ENCODE measurements at places on chromosomes 1 and 21. TPM values are rescaled to one million over a fixed set of nuclear protein-coding genes. Genes with fewer than 3 reads are reported as not detected.
A peak's percentile ranks its signal among the peaks of the same experiment; 100 is the strongest.

The ALDH9A1 gene
- 165 TPM for total RNA-seq

The IL19 gene
- not detected for total RNA-seq

The INSRR gene
- 0.33 TPM for total RNA-seq

The GPR37L1 gene
- not detected for total RNA-seq

The TCHH gene
- 0.15 TPM for total RNA-seq

DNA sequence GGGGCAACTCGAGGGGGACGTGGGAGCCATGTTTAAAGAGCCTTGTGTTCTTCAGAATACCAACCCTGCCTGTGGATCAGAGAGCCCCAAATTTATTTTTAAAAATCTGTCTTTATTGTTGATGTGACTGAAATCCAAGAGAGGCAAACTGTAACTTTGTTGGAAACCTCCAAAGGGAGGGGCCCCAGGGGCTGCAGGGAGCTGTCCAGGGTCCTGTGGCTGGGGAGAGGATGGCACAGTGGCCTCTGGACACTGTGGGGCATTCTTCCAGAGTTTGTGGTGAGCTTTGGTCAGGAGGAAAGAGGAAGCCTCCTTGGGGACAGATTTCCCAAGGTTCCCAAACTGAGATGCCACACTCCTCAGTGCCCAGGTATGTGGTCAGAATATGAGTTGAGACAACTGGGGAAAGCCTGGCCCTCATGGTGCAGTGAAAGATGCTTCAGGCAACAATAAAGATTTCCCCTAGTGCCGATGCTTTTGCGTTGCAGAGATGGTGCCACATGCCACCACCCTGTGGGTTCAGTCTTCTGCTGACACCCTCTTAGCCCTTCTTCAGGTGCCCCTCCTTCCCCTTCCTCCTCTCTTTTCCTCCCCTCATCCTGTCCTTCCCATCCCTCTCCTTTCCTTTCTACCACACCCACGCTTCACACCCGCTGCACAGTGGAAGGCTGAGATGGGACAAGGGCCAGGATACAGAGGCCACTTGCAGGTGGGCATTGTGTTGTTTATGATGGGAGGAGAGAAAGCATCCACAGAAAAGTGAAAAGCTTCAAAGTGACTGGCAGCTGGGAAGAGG, 122.1 kb downstream of the UCK2 start:
- H3K4me3 ChIP-seq, result no peak overlapping the region
- H3K36me3 ChIP-seq, result no peaks in the 10 kb centered on the region
- no peak for DNase-seq
- no peak overlapping the region for H3K27ac ChIP-seq
- H3K4me1 ChIP-seq, result no peaks in the 10 kb centered on the region
- H3K27me3 ChIP-seq, result no peaks in the 10 kb centered on the region

GRCh38 chr1:18917071-18917799, 14.9 kb upstream of the ALDH4A1 start:
- no peaks in the 10 kb centered on the region for H3K27me3 ChIP-seq
- H3K4me3 ChIP-seq, result no peak overlapping the region
- H3K4me1 ChIP-seq, result peaks cover 9% of the 10 kb centered on the region
- H3K27ac ChIP-seq, result peak overlapping the region; percentile 12
- no peak for DNase-seq

DNA sequence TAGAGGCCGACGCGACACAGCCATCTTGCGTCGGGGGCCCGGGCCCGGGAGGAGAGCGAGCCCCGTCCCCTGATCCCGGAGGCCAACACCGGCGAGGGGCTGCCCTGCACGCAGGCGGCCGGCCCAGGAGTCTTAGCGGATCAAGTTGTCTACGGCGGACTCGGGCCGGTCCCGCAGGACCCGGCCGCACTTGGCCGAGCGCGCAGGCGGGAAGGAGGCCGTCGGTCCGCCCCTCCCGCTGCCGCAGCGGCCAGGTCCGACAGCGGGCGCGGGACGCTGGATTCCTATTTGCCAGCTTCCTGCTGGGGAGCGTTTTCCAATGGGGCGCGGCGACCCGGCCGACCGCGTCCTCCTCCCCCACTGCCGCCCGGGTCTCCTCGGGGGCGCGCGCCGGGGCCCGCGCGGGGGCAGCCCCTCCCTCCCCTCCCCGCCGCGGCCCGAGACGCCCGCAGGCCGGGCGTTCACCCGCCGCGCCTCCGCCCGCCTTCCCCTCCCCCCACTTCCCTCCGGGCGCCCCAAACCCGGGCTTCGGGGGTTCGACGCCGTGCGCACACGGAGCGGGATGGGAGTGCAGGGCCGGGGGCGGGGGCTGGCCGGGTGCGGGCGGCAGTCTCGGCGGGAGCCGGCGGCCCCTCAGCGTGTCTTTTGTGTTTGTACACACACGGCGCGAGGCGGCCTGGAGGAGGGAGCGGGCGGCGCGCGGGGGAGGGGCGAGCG, 517 bp upstream of the H3-3A start:
- no peaks in the 10 kb centered on the region for H3K27me3 ChIP-seq
- no peaks in the 10 kb centered on the region for H3K36me3 ChIP-seq
- DNase-seq, result peak; percentile 69
- peak overlapping the region; percentile 98 for H3K27ac ChIP-seq

DNA sequence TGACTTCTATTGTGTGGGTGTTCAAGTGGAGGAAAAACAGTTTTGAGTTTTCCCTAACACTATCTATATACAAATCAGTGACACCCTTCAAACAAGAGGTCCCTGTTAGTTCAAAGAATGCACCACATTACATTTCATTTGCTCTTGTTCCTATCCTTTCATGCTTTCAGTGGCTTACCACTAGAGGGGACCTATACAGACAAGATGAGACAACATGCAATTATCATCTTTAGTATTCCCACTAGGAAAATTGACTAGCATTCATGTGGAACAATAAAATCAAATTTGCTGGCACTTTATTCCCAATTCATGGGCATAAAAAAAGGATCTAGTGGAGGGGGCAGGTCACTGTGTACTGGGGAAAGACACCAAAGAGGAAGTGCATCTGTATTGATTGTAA, 13.3 kb upstream of the SIPA1L2 start:
- no peak overlapping the region for H3K4me3 ChIP-seq
- no peak for DNase-seq
- H3K4me1 ChIP-seq, result no peaks in the 10 kb centered on the region
- no peaks in the 10 kb centered on the region for H3K27me3 ChIP-seq

GRCh38 chr1:35490250-35490649, 67.0 kb downstream of the KIAA0319L start:
- H3K36me3 ChIP-seq, result no peaks in the 10 kb centered on the region
- DNase-seq, result no peak
- no peak overlapping the region for H3K27ac ChIP-seq

DNA sequence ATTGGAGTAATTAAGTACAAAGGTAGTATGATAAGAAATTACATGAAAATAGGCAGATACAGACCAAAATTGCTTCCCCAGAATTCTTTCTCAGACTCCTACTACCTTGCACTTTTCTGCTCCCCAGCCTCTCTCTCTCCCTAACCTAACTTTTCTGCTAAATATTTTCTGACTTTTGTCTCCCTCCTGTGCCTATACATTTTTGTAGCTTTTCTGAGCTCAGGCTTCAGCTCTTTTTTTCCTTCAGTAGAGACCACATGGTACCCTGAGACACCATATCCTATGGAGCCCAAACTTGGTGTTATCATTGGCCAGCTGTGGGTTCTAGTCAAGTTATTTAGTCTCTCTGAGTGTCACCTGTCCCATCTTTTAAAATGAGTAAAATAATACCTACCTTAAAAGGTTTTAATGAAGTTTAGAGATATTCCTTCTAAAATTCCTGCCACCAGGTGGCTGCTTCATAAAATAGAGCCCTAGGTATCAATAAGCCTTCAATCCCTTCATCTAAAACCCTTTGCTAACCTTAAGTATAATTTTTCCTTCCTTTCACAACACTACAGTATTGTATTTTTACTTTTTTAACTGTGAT, 237.6 kb upstream of the DUSP10 start:
- no peak overlapping the region for H3K27ac ChIP-seq
- no peak for DNase-seq
- H3K36me3 ChIP-seq, result no peaks in the 10 kb centered on the region

DNA sequence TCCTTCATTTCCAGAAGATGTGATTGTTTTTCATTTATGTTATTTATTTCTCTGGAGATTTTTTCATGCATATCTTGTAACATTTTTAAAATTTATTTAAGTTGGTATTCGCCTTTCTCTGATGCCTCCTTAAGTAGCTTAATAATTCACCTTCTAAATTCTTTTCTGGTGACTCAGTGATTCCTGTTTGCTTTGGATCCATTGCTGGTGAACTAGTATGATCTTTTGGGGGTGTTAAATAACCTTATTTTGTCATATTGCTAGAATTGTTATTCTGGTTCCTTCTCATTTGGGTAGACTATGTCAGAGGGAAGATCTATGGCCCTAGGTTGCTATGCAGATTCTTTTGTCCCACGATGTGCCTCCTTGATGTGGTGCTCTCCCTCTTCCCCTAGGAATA, 1347.2 kb upstream of the B3GALT2 start:
- no peaks in the 10 kb centered on the region for H3K36me3 ChIP-seq
- no peaks in the 10 kb centered on the region for H3K4me1 ChIP-seq
- no peak for DNase-seq
- no peak overlapping the region for H3K4me3 ChIP-seq
- no peaks in the 10 kb centered on the region for H3K27me3 ChIP-seq

DNA sequence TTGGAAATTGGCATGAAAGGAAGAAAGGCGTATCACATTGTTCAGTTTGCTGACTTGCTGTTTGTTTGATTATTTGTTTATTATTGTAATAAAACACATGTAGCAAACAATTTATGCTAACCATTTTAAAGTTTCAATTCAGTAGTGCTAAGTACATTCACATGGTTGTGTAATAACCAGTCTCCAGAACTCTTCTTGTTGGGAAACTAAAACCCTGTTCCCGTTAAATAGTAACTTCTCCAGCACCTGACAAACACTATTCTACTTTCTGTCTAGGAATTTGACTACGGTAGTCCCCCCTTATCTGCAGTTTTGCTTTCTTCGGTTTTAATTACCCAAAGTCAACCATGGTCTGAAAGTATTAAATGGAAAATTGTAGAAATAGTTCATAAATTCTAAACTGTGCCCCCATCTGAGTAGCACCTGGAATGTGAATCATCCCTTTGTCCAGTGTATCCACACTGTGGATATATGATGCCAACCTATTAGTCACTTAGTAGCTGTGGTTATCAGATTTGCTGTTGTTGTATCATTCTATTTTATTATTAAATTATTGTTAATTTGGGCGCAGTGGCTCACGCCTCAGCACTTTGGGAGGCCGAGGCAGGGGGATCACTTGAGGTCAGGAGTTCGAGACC, 5.5 kb downstream of the MORC3 start:
- no peaks in the 10 kb centered on the region for H3K4me1 ChIP-seq
- H3K27me3 ChIP-seq, result no peaks in the 10 kb centered on the region
- no peaks in the 10 kb centered on the region for H3K36me3 ChIP-seq
- no peak overlapping the region for H3K4me3 ChIP-seq
- H3K27ac ChIP-seq, result no peak overlapping the region
- no peak for DNase-seq

DNA sequence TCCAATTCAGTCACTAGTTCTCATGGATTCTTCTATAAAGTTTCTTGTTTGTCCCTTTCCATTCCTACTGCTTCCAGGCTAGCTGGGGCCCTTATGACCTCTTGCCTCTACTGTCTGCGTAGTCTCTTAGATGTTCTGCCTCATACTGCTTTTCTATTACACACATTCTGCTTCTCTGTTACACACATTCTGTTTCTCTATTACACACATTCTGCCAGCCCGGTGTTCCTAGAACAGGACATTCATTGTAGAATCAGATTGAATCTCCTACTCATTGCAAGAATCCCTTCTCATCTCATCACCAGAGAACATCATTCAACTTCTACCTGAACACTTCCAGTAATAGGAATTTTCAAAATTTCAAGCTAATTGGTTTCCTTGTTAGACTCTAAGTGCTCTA, 69.3 kb upstream of the QSOX1 start:
- no peaks in the 10 kb centered on the region for H3K4me1 ChIP-seq
- no peak overlapping the region for H3K4me3 ChIP-seq
- no peaks in the 10 kb centered on the region for H3K27me3 ChIP-seq
- no peak overlapping the region for H3K27ac ChIP-seq

GRCh38 chr1:5164158-5164557, 509.7 kb downstream of the AJAP1 start:
- no peak overlapping the region for H3K27ac ChIP-seq
- peaks cover 29% of the 10 kb centered on the region for H3K27me3 ChIP-seq
- DNase-seq, result no peak
- H3K4me3 ChIP-seq, result no peak overlapping the region

GRCh38 chr1:94819238-94819944, 766 bp upstream of the SLC44A3 start:
- H3K36me3 ChIP-seq, result no peaks in the 10 kb centered on the region
- no peaks in the 10 kb centered on the region for H3K27me3 ChIP-seq
- H3K4me3 ChIP-seq, result peak overlapping the region; percentile 78
- DNase-seq, result no peak
- no peaks in the 10 kb centered on the region for H3K4me1 ChIP-seq
- peak overlapping the region; percentile 68 for H3K27ac ChIP-seq

DNA sequence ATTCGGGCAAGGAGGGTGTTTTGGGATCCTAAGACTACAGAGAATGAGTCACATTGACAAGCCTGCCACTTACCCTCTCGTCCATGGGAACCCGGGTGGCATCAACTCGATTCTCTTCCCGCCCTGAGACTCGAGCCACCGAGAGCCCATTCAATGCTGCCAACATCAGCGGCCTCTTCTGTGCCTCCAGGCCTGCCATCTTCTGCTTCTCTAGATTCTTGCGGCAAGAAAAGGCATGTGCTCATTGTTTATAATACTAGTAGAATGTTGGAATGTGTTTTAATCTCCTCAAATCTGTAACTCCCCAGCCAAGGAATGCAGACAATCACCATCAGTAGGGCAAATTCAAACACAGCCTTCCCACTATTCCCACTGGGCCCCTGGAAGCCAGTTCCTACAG, 96.9 kb downstream of the SMYD2 start:
- no peaks in the 10 kb centered on the region for H3K4me1 ChIP-seq
- no peak overlapping the region for H3K4me3 ChIP-seq
- no peaks in the 10 kb centered on the region for H3K27me3 ChIP-seq
- peak; percentile 70 for DNase-seq
- peak overlapping the region; percentile 58 for H3K27ac ChIP-seq
- no peaks in the 10 kb centered on the region for H3K36me3 ChIP-seq

DNA sequence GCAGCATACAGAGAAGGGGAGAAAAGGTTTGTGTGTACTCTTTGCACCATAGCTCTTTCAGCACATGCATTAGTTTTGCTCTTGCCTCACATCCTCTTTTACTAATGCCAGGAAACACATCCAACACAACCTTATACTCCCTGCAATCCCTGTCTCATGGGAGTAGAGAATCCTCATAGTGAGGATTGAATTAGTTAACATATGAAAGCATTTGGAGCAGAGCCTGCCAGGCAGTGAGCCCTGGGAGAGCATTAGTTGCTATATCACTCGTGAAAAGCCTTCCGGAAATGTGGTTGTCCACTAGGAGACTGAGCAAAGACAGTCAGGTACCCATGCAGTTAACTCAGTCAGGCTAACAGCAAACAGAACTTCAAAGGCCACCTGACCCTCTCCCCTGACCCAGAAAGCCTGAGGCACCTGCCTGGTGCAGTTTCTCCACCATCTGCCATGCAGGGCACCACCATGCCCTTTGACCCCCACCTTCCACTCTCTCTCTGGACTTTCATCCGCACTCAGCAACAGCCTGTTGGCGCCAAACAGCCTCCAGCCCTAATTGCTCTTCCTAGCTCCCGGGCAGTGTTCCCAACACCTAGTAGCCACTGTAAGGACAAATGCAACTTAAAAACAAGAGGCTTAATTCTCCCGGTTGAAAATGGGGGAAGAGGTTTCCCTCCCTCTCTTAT, 14.9 kb upstream of the AGT start:
- DNase-seq, result no peak
- H3K36me3 ChIP-seq, result no peaks in the 10 kb centered on the region
- no peaks in the 10 kb centered on the region for H3K4me1 ChIP-seq

All from breast epithelium (tissue), 4 donors.